ENCODE measurements at places on chromosomes 1 and 21. TPM values are rescaled to one million over a fixed set of nuclear protein-coding genes. Genes with fewer than 3 reads are reported as not detected.

- DNase-seq, result no peak
- no peak overlapping the region for H3K4me3 ChIP-seq
- H3K27me3 ChIP-seq, result no peaks in the 10 kb centered on the region
- H3K4me1 ChIP-seq, result no peaks in the 10 kb centered on the region
- H3K36me3 ChIP-seq, result peaks cover 4% of the 10 kb centered on the region
Observed at GRCh38 chr1:59833022-59833421, 18.3 kb downstream of the HOOK1 start.

- peaks cover 7% of the 10 kb centered on the region for H3K27me3 ChIP-seq
- no peak overlapping the region for H3K4me3 ChIP-seq
- no peak overlapping the region for H3K27ac ChIP-seq
Observed at GRCh38 chr1:147851149-147851548, 51.4 kb upstream of the GJA8 start.

ZNF697 gene
- 0.31 TPM for total RNA-seq

PER3 gene
- total RNA-seq, result 3.6 TPM

PRRX1 gene
- not detected for total RNA-seq
